ENCODE measurements at places on chromosomes 1 and 21.

- DNase-seq: no peak
Measured at GRCh38 chr1:37453647-37454046, 20.7 kb upstream of the ZC3H12A start.

- DNase-seq: no peak
Measured at GRCh38 chr1:230282157-230282556, 144.0 kb downstream of the PGBD5 start.

DNA sequence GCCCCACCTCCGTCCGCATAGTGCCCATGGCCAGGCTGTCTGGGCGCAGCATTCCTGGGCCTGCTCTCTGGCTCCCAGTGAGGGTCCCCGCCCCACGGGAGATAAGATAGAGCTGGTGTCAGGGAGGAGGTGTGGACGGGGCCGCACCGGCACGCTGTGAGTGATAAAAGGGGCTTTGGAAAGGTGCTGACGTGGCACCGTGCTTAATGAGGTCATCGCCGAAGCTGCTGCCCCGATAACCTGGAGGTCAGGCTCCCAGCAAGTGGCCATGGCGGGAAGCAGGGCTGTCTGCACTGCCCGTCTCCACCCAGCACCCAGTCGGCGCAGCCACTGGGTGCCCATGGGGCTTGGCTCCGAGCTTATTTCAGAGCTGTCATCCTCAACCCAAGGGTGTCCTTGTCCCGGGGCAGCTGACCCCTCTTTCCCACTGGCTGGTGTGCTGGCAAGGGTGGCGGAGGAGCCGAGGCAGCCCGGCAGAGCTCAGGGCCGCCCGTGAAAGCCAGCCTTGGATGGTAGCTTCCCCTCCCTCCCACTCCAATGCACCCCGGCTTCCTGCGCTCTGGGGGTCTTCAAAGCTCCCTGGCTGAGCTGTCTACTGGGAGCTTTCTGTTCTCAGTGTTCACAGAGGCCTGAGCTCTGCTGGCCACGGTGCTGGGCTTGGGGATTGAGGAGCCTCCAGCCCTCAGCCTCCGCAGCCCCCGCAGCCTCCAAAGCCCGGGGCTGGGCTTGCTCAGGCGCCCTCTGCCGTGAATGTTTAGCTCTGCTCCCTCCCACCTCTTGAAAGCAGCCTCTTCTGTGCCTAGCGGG lies 105.1 kb upstream of the ARHGEF16 start:
- DNase-seq: no peak

DNA sequence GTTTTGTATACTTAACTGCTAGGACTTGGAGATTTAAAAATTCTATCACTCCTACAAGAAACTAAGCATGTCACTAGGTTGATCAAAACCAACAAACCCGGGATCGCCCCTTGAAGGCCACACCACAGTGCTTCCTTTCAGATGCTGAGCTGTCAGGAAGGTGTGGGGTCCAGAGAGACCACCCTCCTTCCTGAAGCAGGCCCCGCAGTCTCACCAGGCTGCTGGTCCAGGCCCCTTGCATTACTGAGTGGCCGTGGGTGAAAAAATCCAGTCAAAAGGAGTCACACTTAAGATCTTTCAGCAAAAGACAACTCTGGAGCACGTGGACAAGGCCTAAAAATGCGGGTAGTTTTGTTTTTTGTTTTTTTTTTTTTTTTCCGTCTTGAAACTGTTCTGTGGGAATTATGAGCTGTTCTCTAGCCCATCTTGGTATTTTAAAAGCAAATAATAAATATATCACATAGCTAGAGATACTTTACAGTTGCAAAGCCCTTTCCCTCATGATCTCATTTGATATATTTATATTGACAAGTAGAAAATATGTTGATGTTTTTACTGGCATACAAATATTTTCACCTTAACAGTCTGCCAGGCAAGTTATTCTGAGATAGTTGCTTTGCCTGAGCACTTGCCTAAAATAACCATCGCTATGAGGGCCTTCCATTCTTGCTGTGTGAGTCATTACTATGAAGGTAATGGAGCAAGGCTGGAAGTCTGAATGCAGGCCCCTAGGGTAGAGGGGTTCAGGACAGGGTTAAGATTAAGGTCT lies 73.1 kb upstream of the EDEM3 start:
- DNase-seq: no peak

DNA sequence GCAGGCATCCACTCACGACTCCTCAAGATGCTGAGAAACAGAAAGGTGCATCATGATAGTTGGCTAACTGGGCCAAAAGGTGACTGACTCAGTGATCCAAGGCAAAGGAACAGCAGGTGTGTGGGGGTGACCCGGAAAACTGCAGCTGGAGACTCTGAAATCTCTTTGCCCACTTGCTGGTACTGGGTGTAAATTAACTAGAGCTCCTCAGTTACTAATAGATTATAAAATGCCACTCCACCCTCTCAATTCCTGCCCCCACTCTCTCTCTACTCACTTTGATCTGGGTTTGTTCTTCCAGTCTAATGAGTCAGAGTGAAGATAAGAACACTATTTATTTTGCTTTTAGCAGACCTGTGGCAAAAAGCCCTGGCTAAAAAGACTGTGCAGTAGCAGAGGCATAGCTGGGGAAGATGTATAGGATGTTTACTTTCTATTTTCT lies 7.2 kb upstream of the PIGC start:
- no peak for DNase-seq

- DNase-seq: no peak
Measured at GRCh38 chr21:45256912-45257672, 30.6 kb downstream of the POFUT2 start.

DNA sequence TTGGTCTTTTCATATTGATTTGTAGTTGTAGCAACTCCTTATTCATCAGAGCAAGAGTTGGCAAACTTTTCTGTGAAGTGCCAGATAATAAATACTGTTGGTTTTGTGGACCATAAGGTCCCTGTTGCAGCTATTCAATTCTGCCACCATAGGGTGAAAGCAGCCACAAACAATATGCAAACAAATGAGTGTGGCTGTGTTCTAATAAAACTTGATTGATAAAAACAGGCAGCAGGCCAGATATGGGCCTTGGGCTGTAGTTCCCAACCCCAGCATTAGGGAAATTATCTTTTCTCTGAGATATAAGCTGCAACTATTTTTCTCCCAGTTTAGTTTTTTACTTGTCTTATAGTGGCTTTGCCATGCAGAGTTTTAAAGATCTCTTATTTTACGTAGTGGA lies 469.2 kb downstream of the SMYD3 start:
- no peak for DNase-seq

GRCh38 chr1:219463636-219464035 lies 149.3 kb downstream of the ZC3H11B start:
- DNase-seq: no peak

GRCh38 chr1:116833718-116834117 lies 76.0 kb upstream of the PTGFRN start:
- DNase-seq: no peak

DNA sequence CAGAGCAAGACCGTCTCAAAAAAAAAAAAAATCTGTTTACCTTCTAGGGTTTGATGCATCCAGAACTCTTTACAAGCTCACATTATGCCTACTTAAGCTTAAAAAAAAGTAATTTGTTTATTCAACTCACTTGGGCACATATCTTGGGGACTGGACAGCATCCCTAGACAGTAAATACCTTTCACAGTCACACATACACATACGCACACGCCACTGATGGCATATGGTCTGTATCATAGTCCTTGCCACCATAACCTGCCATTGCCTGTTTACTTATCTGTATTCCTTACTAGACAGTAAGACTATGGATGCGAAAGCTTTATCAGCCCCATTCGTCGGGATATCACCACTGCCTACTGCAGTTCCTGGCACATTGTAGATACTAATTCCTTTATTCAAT lies 446.3 kb upstream of the RGS18 start:
- no peak for DNase-seq

- DNase-seq: no peak
Measured at GRCh38 chr1:117622726-117623125, 16.9 kb downstream of the TENT5C start.

GRCh38 chr1:227560393-227561173 lies 2.8 kb upstream of the ZNF678 start:
- DNase-seq: no peak

DNA sequence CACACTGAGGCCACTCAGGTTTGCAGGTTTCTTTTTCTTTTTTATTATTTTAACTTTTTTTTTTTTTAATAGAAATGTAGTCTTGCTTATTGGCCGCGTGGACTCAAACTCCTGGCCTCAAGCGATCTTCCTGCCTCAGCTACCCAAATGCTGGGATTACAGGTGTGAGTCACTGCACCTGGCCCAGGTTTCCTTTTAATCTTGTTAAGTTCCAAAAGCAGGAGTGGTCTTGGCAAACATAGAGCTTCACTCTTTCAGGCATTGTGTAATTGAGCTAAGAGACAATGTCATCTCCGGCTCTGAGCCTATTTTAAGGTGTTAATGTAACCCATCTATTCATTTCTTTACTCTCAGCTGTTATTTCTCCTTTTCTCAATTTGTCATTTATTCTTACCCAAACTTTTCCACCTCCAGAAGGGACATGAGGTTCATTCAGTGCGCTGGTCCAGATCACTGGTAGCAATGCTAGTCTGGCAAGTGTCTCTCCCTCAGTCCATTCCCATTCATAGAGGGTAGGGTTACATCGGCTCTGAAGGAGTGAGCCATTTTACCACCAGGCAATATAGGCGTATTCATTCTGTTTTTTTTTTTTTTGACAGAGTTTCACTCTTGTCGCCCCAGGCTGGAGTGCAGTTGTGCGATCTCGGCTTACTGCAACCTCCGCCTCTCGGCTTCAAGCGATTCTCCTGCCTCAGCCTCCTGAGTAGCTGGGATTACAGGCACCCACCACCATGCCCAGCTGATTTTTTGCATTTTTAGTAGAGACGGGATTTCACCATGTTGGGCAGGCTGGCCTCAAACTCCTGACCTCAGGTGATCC lies 11.3 kb upstream of the MFSD2A start:
- no peak for DNase-seq

GRCh38 chr1:222777977-222778376 lies 36.9 kb upstream of the DISP1 start:
- DNase-seq: no peak

DNA sequence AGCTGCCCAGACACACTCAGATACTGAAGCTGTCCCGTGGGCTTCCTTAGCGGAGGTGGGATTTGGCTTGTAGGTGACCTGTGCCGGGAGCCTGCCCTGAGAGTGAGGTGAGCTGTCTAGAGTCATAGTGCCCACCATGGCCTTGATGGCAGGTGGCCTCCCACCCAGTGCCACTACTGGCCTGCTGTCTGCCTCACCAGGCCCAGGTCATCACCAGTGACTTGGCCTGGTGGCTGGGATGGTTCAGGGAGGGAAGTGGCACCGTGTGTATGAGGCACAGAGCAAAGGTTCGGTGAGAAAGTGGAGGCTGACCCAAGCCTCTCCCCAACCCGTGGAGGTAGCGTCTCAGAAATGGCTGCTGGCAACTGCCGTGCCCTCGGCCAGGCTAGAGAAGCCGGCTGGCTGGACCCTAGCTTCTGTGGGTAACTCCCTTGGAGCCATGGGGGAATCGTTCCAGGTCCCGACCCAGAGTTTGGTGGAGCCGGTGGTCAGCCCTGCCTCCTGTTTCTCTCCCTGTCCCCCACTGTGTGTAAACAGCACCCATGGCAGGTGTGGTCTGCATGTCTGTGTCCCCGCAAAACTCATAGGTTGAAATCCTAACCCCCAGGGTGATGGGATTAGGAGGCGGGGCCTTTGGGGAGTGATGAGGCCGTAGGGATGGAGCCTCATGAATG lies 155.4 kb upstream of the C1orf174 start:
- no peak for DNase-seq

GRCh38 chr1:243735457-243735856 lies 114.6 kb downstream of the AKT3 start:
- no peak for DNase-seq

DNA sequence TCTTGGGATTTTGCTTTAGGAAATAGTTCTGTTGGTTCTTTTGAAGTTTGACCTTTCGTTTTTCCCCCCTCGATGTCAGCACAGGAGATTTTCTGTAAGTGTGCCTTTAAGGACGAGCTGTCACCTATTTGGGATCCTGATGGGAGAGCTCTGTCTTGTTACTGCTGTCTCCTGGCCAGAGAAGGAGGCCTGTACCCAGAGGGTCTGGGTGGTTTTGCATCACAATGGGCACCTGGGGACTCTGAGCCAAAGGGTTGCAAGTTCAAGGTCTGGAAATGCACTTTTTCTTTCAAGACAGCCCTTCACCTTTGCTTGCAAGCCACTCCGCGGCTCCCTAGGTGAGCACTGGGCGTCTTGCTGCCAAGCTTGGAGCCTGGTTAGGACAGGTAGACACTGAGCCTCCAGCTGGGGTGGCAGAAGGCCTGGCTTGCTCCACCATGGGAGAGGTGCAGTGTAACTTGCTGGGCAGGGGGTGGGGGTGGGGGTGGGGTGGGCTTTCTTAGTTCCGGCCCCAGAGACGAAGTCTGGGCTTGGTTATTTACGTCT lies 2.9 kb downstream of the AJAP1 start:
- no peak for DNase-seq

DNA sequence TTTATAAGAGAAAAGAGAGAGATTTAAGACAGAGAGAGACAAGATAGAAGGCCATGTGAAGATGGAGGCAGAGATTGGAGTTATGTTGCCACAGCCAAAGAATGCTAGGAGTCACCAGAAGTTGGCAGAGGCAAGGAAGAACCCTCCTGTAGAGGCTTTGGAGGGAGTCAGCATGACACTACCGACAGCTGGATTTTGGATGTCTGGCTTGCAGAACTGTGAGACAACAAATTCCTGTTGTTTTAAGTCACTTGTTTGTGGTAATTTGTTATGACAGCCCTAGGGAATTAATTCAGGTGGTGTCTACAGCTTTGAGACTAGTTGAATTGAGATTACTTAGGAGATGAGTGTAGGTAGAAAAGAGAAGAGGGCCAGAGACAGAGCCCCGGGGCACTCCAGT lies 158.5 kb downstream of the DNM3 start:
- DNase-seq: no peak

- DNase-seq: no peak
Measured at GRCh38 chr1:156945881-156946661, 25.6 kb downstream of the LRRC71 start.

GRCh38 chr1:172746091-172746949 lies 87.4 kb downstream of the FASLG start:
- no peak for DNase-seq

DNA sequence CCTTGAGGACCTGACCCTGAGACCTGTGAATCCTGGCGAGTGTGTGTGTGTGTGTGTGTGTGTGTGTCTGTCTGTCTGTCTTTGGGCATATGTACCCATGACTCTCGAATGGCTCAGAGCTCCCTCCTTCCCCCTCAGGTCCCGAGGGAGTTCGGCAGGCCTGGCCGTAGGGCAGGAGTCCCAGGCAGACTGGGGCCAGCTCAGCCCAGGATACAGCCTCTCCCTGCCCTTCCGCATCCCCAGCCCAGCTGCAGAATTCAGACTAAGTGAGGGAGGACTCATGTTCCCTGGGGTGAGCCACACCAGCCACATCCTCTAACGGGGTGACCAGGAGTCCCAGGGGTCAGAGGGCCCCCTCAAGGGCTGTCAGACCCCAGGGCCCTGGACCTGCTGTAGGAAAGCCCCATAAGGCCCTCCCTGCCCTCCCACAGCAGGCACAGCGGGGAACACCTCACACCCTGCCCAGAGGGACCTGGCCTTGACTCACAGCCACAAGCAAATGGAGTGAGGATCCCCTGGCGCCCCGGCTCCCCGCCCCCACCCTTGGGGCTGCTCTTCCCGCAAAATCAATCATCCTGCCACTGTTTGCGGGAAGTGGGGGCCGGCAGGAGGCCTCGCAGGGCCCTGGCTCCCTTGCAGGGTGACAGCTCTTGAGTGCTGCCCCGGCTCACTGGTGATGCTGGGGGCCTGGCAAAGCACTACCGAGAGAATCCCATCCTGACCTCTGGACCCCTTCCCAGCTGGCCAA lies 101.7 kb upstream of the CASZ1 start:
- DNase-seq: no peak

GRCh38 chr1:199546323-199546722 lies 481.2 kb upstream of the NR5A2 start:
- no peak for DNase-seq

- no peak for DNase-seq
Measured at GRCh38 chr21:42324896-42325295, 9.7 kb upstream of the TFF3 start.
